Stimulated activated CD8-positive, alpha-beta memory T cell treated with anti-CD3 and anti-CD28 coated beads, Interleukin-2, amount 100 ng/mL, for 1 hour (primary cell): ENCODE measurements at places on chromosomes 4 and X.

GRCh38 chrX:107565931-107566603 is 62.2 kb upstream of the PRPS1 start:
- DNase-seq: no peak

DNA sequence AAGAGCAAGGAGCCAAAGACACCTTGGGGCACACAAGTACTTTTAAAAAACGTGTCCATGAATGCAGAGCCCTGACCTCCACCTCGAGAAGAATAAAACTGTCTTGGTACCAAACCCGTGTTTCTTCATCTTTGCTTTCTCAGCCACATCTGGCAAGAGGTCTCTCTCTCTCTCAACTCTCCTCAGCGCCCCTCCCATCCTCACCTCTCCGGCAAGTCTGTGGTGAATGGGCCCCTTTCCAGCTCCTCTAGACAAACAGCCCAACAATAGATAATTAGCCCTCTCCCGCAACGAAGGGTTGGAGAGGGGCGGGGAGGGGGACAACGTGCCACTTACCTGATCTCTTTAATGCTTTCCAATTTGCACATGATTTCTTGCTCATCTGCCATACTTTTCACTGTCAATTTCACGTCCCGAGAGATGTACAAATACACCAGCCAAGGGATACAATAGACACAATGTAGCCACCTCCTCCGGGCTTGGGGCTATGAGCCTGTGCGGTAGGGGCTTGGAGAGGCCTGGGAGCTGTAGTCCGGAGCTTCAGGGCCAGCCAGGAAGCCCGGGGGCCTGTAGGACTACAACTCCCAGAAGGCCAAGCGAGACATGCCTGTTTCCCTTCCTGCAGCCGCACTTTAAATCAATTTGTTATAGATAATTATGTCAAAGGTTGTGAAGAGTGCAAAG is at the start of gene ZC4H2:
Gene ZC4H2 (minus strand): TSS at position 462 of the 684 bp plus-strand sequence. CDS start 73 bp downstream, at position 389.
- peak; percentile 14 for DNase-seq

GRCh38 chr4:7060346-7061150 is 7.3 kb downstream of the GRPEL1 start:
- DNase-seq: no peak

DNA sequence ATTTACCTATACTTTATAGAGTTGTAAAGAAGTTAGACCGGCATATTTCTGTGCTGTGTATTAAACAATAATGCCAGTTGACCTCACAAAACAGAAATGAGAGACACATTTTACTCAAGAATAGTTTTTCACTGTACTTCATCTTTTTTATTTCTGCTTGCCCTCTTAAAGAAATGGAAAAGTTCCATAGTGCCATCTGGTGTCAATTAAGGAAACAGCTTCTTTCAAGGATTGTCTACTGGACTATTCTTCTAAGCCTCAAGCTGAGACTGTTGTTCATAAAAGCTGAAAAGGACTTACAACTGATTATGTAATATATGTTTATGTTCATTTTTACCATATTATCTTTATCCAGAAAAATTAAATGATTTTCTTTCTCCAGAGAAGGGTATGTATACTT is 1523.7 kb downstream of the ARAP2 start:
- DNase-seq: no peak

- DNase-seq: no peak
Measured at GRCh38 chr4:144318797-144319196, 178.3 kb upstream of the GYPA start.
